ENCODE measurements at places on chromosomes 12 and 14. TPM values are rescaled to one million over a fixed set of nuclear protein-coding genes. Genes with fewer than 3 reads are reported as not detected.

DNA sequence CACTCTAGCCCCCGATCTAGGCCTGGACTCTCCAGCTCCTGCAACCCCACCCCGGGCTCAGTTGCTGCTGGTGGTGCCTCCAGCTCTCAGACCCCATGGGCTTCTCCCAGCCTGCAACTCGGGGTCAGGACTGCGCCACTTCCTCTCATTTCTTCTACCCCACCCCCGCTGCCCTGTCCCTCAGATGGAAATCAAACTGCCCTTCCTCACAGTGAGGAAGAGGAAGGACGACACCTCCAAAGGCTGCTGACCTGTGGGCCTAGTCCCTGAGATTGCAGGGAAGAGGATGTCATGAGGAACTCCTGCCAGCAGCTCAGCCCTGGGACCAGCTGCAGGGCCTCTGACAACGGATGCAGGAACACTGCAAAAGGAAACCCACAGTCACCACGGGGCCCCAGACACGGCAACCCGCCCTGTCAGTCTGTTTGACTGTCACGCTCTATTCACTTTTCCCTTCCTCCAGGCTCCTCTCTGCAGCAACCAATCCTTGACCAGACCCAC is 29.3 kb upstream of the PNMA1 start:
- H3K4me3 ChIP-seq: peak overlapping the region; percentile 55
- no peak for DNase-seq
- peaks cover 14% of the 10 kb centered on the region for H3K36me3 ChIP-seq
- peak overlapping the region; percentile 81 for H3K27ac ChIP-seq

DNA sequence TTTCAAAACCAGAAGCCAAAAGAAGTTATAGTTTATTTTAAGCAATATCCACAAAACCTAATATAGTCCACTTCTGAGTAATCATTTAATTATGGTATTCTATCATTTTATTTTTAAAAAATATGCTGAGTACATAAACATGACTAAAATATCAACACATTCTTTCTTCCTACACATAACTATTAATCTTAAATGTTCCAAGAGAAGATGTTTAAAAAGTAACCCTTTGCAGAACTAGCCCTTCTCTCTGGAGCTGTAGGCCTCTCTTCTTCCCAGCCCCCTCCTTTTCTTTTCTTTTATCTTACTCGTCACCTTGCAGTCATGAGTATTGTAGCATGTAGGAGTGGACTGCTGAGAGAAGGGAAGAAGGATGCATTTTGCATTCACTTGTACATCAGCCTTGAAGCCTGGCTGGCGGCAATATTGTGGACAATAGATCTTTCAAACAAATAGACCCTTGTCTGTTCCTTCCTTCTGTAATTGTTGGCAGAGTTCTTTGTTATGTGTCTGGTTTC is 941.9 kb downstream of the NRXN3 start:
- H3K4me3 ChIP-seq: no peak overlapping the region
- H3K4me1 ChIP-seq: no peaks in the 10 kb centered on the region
- H3K27me3 ChIP-seq: no peaks in the 10 kb centered on the region
- H3K36me3 ChIP-seq: no peaks in the 10 kb centered on the region
- no peak for DNase-seq

RPS6KA5 gene
- total RNA-seq: 4.6 TPM

DNA sequence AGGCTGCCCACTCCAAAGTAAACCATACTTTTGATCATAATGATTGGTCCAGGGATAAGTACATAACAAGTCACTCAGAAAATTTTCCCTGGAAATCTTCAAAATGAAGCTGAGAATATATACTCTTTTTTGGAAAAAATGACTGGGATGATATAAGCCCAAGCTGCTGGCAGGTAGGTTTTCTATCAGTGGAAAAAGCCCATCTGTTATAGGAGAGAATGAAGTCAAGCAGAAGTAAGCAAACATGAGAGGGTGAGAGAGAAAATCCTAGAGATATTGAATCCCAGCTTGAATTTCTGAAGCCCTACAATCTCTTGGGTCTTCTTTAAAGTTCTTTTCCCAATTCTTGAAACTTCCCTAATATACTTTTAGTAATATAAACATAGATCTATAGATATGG is 37.3 kb upstream of the ZDHHC17 start:
- H3K27ac ChIP-seq: no peak overlapping the region
- H3K27me3 ChIP-seq: no peaks in the 10 kb centered on the region
- no peaks in the 10 kb centered on the region for H3K4me1 ChIP-seq
- H3K4me3 ChIP-seq: no peak overlapping the region

GRCh38 chr12:108457006-108457733 is 57.9 kb upstream of the FICD start:
- DNase-seq: peak; percentile 34
- H3K36me3 ChIP-seq: no peaks in the 10 kb centered on the region
- H3K4me1 ChIP-seq: peaks cover 7% of the 10 kb centered on the region
- no peaks in the 10 kb centered on the region for H3K27me3 ChIP-seq
- no peak overlapping the region for H3K4me3 ChIP-seq
- no peak overlapping the region for H3K27ac ChIP-seq

PRR4 gene
- total RNA-seq: 1.6 TPM

GRCh38 chr12:121812320-121812871 is 8.6 kb downstream of the SETD1B start:
- H3K27me3 ChIP-seq: no peaks in the 10 kb centered on the region
- H3K27ac ChIP-seq: no peak overlapping the region
- peaks cover 27% of the 10 kb centered on the region for H3K36me3 ChIP-seq
- peaks cover 9% of the 10 kb centered on the region for H3K4me1 ChIP-seq

DNA sequence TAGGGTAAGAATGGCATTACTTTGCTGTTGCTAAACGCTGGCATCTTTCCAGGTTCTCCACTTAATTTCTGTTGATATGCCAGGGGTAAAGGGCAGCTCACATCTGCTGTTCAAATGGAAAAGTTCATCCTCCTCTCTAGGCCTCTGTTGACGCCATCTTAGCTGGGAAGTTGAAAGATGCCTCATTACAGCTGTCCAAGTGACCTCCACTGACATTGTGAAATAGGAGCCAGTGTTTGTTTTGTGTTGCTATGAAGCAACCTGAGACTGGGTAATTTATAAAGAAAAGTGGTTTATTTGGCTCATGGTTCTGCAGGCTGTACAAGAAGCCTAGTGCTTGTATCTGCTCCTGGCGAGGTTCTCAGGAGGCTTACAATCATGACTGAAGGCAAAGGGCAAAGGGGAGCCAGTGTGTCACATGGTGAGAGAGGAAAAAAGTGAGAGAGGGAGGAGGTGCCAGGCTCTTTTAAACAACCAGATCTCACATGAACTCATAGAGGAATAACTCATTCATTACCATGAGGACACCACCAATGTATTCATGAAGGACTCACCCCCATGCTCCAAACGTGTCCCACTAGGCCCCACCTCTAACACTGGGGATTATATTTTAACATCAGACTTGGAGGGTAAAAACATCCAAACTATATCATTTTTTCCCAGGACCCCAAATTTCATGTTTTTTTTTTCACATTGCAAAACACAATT is 3.2 kb upstream of the ADAM21 start:
- H3K27ac ChIP-seq: no peak overlapping the region
- H3K27me3 ChIP-seq: no peaks in the 10 kb centered on the region
- no peak overlapping the region for H3K4me3 ChIP-seq
- no peak for DNase-seq

- peak overlapping the region; percentile 48 for H3K27ac ChIP-seq
- no peak for DNase-seq
- H3K4me1 ChIP-seq: peaks cover 2% of the 10 kb centered on the region
- H3K27me3 ChIP-seq: no peaks in the 10 kb centered on the region
- no peak overlapping the region for H3K4me3 ChIP-seq
These were observed 81.6 kb downstream of the PLEKHG7 start for GRCh38 chr12:92784356-92784755.

WIF1 gene
- not detected for total RNA-seq

GRCh38 chr14:72155379-72155993 is 223.3 kb downstream of the RGS6 start:
- H3K27me3 ChIP-seq: no peaks in the 10 kb centered on the region
- H3K4me1 ChIP-seq: no peaks in the 10 kb centered on the region
- H3K4me3 ChIP-seq: no peak overlapping the region
- H3K27ac ChIP-seq: no peak overlapping the region
- H3K36me3 ChIP-seq: no peaks in the 10 kb centered on the region

DNA sequence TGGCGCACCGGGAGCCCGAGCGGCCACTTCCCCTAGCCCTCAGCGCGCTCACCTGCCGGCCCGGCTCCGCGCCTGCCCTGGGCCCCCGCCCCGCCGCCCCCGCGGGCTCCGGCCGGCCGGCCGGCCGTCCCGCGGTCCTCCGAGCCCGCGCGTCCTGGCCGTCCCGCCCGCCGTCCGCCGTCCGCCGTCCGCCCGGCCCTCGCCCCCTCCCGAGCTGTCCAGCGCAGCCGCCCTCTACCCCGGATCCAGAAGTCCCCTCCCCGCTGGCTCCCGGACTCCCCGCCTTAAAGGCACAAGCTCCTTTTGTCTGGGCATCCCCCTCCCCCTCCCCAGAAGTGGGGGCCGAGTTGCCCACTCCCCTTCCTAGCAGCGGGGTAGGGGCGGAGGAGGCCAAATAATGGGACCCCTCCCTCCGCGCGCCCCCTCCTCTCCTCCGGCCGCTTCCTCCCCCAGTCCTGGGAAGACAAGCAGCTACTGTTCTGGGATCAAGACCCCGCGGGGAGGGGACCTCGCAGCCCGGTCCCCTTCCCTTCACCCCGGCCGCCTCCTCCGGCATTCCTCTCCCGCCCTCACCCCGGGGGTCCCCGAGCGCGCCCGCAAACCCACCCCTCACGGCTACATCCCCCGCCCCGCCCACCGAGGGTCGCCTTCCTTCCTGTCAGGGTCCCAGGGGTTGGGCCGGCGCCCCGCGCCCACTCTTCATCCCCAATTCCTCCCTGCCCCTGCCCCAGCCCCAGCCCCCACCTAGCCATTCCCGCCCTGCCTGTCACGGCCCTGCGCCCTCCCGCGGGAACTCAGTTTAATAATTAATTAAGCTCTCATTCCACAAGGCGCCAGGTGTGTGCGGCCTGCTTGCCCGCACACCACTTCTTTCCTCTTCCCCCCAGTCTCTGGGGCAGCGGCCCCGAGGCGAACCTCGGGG is at the start of gene ADCY6:
Gene ADCY6, minus strand, starts transcription at position 236 of the 922 bp plus-strand sequence. CDS start 5,655 bp downstream, outside the sequence.
- DNase-seq: no peak
- no peak within 1 kb of the TSS for H3K27ac ChIP-seq
- no peaks in the 10 kb centered on the region for H3K4me1 ChIP-seq
- peak within 1 kb of the TSS; percentile 11 for H3K4me3 ChIP-seq

BATF gene
- total RNA-seq: 107 TPM

DNA sequence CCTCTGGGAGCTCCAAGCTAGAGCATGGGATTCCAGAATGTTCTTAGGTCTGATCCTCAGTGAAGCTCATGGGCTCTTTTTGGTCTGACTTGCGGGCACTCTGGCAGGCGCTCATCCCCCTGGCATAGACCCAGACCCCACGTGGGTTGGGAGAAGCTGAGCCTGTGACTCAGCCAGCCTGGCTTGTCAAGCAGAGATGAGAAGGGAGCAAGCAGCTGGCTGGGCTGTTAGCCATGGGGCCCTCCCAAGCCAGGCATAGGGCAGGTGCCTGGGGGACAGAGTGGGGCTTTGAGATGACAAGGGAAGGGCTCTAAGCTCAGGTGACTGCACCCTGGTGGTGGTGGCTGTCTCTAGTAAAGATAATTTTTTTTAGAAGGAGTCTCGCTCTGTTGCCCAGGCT is 80.3 kb upstream of the NOS1 start:
- H3K4me3 ChIP-seq: no peak overlapping the region
- no peaks in the 10 kb centered on the region for H3K27me3 ChIP-seq
- H3K27ac ChIP-seq: no peak overlapping the region
- no peaks in the 10 kb centered on the region for H3K36me3 ChIP-seq

- H3K4me1 ChIP-seq: no peaks in the 10 kb centered on the region
- DNase-seq: no peak
- H3K27me3 ChIP-seq: no peaks in the 10 kb centered on the region
- no peak overlapping the region for H3K27ac ChIP-seq
These were observed 444.8 kb downstream of the AEBP2 start for GRCh38 chr12:19884021-19884492.

- no peaks in the 10 kb centered on the region for H3K27me3 ChIP-seq
- no peaks in the 10 kb centered on the region for H3K4me1 ChIP-seq
- H3K36me3 ChIP-seq: peaks cover 2% of the 10 kb centered on the region
- no peak overlapping the region for H3K4me3 ChIP-seq
- no peak overlapping the region for H3K27ac ChIP-seq
- DNase-seq: no peak
These were observed 23.2 kb downstream of the P2RX4 start for GRCh38 chr12:121232977-121233627.

- H3K4me3 ChIP-seq: no peak overlapping the region
- no peaks in the 10 kb centered on the region for H3K27me3 ChIP-seq
- no peak overlapping the region for H3K27ac ChIP-seq
- H3K36me3 ChIP-seq: no peaks in the 10 kb centered on the region
These were observed 44.3 kb upstream of the HSPB8 start for GRCh38 chr12:119134284-119135072.

PDE3A gene
- total RNA-seq: 2.2 TPM

FBLN5 gene
- total RNA-seq: 0.28 TPM

DNA sequence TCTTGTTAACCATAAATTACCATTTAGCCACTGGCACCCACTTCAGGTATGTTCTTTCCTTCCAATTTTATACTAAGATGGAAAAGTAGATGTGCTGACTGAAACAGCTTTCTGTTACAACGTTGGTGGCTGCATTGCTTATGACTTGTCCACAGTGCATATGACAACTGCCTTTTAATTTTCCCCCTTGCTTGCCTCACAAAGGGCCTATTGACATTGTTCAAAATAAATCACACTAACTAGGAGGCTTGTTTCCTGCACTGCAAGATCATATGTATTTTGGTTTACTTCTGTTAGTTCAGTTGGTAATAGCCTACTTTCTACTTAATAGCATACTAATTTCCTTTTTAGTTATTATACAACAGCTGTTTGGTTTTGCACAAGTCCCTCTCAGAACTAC is 55.4 kb downstream of the SCAF11 start:
- H3K27ac ChIP-seq: no peak overlapping the region
- H3K4me3 ChIP-seq: no peak overlapping the region
- H3K36me3 ChIP-seq: peaks cover 14% of the 10 kb centered on the region
- no peaks in the 10 kb centered on the region for H3K27me3 ChIP-seq
- DNase-seq: no peak

GPR135 gene
- total RNA-seq: 1.1 TPM

ISM2 gene
- not detected for total RNA-seq

DNA sequence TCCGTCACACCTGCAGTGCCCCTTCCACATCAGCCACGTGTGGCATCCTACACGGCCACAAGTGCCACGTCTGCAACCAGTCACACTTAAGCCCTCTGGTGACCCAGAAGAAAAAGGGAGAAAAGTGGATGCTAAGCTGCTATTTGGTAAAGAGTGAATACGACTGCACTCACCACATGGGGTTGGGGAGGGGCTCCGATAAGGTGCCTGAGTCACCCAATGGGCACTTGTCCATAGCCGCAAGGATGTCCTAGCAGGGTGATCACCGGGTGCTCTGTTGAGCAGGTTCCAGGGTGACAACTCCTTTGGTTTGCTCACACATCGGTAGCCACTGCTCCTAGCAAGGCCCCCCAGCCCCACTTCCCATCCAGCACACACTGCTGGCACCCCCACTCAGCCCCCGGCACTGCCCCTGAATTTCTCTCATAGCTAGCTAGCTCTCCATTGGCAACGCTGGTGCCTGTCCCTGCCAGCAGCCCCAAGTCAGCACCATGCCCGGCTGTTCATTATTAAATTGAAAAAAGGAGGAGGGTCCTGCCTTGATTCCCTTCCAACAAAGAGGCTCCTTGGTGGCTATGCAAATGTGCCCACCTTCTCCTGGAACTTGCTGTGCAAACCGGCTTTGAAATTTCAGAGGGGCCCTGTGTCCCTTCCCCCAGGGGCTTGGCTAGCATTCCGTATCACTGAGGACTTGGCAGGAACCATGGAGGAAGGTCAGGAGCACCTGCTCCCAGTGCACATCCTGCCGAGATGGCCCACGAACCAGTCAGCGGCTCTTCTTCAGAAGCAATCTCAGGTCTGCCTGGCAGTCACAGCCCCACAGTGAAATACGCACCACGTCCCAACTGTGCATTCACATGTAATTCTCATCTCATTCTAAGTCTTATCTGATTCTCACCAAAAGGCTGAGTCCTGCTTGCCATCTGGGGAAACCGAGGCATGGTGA is 227.7 kb upstream of the DIO3 start:
- H3K27ac ChIP-seq: no peak overlapping the region
- H3K27me3 ChIP-seq: no peaks in the 10 kb centered on the region
- H3K36me3 ChIP-seq: no peaks in the 10 kb centered on the region

All from GM12878 (cell line).